Endothelial cell (in vitro differentiated cells): ENCODE measurements at places on chromosomes 4 and X.

DNA sequence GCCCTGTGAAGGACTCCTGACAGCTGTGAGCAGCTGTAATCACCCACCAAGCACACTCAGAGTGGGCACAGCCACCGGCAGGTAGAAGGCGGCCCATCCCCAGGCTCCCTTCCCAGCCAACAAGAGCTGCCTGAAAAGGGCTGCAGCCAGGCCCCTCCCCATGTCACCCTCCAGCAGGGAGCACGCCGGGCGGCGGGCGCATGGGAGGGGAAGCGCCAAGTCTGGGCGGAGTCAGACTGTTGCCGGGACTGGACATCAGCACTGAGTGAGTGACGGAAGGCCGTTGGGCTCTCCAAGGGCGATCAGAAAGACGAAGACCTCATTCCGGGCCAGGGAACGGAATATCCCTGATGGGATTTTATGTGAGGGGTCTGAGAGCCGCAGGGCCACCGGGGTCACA is 82.1 kb downstream of the PPP2R2C start:
- DNase-seq: no peak

- DNase-seq: no peak
Observed at GRCh38 chrX:129759576-129760061, 20.1 kb upstream of the SASH3 start.

DNA sequence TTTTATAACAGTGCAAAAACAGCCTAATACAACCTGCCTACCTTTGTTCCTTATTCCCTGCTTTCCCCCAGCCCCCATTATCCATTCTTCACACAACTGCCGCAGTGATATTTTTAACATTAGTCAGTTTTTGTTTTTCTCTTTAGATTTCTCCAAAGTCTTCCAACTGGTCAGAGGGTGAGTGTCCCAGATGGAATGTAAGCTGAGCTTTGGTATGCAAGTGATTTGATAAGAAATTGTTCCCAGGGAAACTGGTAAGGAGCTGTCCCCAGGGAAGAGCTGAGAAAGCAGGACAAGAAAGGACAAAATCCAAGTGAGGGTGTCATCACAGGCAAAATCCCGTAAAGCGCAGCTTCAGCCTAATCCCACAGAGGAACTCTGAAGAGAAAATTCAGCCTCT is 475.5 kb upstream of the ADGRL3 start:
- DNase-seq: no peak

GRCh38 chr4:108244606-108245005 is 75.9 kb upstream of the LEF1 start:
- no peak for DNase-seq

DNA sequence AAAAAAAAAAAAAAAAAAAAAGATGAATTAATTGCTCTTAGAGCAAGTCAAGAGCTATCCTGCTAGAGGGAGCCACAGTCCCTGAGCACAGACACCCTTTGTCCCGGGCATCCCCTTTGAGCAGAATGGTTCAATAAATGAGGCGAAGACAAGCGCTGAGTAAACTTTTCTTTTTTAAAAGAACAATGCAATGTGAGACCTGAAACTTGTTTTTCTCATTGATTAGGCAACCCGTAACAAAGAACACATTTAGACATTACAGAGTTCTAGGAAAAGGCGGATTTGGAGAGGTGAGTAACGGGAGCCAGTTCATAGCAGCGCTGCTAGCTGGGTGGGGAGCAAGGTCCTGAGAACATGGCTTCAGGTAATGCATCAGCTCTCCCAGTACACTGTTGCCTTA is 46.1 kb downstream of the GRK4 start:
- no peak for DNase-seq

DNA sequence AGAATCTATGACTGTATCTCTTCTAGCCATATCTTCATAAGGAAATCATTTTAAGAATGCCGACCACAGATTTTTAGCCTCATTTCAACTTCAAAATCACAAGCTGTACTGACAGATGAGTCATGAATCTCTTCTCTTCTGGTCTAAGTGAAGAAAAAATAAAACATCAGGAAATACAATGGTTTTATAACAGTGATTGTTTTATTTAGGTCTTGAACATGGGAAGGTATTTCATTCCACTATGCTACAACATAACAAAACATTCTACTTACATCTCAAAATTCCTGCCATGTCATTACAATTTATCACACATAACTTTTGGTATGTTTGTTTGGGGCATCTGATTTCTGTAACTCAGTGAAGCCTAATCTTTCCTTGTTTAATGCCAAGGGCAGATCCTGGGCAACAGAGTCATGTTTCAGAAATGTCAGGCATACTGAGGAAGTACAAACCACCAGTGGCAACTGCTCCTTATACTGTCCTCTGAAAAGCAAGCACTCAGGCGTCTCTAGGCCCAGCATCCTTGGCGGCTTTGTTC is 325.0 kb downstream of the PDHA2 start:
- no peak for DNase-seq

DNA sequence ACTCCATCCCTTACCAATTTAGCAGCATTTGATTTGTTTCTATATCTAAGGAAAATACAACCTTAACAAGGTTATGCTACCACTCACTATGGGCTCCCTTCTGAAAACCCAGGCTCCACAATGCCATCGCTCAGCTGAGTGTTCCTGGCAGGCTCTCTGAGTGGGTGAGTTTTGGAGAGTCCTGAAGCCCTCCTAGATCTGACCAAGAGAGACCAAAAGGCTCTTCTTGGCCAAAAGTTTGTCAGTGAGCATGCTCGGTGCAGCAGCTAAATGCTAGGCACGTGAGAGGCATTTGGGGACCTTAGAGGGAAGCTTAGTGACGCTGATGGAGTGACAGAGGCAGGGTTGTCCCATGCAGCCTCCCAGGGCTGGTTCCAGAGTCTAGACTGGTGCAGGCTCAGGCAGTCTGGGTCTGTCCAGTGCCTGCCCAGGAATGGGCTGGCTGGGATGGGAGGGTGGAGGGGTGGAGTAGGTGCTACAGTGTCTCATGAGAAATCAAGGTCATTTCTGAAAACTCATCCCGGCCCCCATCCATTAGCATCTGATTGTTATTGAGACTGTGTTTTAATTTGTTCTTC is 346.8 kb downstream of the NR3C2 start:
- no peak for DNase-seq
